ENCODE measurements at places on chromosomes 2 and 18.

DNA sequence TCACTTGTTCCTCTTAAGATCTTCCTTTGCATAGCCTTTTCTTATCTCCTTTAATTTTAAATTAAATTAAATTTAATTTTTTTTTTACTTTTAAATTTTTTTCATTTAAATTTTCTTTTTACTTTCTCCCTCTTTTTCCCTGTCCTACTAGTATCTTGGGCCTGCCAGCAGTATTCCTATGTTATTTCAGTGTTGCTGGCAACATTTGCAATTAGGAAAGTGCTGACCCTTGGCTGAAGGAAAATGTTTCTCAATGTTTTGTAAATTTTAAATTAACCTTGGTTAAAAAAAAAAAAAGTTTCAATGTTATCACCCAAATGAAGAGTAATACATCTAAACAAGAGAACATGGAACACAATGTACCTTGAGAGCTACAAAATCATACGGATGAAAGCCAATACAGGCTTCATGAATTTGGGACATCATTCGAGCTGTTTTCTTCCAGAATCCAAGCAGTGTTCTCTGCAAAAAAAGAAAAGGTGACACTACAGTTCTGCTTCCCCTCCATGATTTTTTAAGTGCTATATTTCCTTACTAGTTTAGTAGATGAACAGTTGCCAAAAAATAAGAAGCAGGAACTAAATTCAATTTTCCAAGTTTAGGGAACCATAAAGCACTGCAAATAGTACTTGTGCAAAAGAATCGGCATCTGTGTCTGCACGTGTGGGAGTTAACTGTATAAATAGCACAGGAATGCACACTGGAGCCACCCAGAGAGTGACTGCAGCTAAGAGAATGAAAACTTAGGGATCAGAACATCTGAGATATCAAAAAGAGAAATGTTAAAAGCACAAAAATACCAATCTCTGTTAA, 55.8 kb downstream of the ICA1L start:
- no peak for DNase-seq

DNA sequence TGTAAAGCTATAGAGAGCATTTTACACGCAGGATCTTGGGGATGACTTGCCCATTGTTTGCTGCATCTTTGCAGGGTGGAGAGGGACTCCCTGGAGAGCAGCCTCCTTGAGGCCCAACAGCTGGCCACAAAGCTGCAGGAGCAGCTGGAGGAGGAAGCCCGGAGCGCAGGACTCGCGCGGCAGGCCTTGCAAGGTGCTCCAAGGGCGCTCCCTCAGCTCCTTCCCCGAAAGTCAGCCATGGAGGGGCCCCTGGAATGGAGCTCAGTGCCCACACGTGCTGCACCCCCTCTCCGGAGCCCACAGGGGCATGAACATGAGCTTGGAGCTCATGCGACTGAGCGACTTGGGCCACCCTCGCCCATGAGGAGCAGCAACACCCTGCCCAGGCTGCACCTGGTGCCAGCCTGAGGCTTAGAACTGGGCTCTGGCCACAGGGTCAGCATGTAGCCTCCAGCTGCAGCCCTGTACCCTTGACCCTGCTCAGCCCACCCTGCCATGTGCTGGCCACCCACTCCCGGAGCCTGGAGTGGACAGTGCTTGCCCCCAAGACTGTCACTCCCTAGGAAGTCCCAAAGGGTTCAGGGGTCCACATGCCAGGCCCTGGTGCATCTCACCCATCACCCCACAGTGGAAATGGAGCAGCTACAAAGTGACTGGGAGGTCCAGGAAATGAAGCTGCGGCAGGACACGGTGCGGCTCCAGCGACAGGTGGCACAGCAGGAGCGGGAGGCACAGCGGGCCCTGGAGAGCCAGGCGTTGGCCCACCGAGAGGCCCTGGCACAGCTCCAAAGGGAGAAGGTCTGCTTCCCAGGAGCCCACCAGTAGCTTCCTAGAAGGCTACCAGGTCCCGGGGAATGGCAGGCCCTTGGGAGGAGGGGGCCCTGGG, 43.0 kb downstream of the CROCC2 start:
- no peak for DNase-seq

DNA sequence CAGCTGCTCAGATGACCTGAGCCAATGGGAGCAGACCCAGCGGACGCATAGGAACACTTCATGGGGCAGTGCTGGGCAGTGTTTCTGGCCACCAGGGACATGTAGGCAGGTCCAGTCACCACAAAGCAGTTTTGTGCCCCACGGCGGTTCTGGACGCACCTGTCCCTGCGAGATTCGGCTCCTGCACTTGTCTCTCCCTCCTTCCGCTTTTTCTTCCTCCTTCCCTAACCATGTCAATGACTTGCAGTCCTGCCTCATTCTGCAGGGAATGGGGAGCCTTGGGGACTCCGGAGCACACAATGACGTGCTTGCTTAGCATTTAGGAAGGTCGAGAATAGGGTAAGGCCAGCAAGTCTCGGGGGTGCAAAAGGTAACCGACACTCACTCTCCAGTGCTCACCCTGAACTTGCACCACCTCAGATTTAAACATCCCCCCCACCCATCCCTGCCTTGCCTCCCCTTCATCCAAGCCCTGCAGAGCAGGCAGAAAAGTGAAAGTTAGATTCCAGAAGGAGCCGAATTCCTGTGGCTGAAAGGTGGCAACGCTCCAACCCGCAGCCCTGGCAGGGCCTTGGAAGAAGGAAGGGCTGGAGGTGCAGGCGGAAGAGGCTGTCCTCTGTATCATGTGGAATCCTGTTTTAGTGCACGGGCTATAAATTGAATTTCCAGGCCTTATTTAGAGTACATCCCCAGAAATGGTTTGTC, 40.5 kb upstream of the ATG16L1 start:
- DNase-seq = no peak

DNA sequence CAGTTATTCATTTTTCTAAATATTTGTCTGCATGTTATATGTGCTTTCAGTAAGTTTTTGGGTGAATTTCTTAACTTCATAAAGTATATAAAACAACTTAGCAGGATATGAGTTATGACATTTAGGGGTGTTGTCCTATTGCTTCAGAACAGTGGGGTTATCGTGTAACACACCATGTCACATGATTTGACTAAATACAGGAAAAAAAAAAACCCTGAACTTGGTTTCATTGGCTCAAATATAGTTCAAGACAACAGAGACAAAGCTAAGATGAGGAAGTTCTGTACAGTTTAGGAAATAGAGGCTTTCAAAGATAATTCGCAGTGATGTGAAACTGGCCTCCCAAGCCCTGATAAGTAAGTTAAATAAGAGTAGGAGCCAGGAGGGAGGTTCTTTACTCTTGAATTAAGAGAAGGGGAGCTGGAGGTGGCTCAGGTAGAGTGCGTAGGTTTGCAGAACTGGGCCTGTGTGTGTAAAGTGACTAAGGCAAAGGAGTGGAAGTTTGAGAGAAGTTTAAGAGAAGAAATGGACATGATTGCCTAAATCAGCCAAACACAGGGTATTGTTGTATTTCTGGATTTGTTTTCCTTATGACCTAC, 53.9 kb downstream of the LIMS1 start:
- no peak for DNase-seq

- no peak for DNase-seq
Observed at GRCh38 chr2:121796239-121796638, 40.8 kb downstream of the TSN start.

GRCh38 chr2:30421604-30422443, 25.2 kb upstream of the LCLAT1 start:
- DNase-seq = no peak

GRCh38 chr2:181036445-181036844, 56.0 kb downstream of the UBE2E3 start:
- DNase-seq = no peak

DNA sequence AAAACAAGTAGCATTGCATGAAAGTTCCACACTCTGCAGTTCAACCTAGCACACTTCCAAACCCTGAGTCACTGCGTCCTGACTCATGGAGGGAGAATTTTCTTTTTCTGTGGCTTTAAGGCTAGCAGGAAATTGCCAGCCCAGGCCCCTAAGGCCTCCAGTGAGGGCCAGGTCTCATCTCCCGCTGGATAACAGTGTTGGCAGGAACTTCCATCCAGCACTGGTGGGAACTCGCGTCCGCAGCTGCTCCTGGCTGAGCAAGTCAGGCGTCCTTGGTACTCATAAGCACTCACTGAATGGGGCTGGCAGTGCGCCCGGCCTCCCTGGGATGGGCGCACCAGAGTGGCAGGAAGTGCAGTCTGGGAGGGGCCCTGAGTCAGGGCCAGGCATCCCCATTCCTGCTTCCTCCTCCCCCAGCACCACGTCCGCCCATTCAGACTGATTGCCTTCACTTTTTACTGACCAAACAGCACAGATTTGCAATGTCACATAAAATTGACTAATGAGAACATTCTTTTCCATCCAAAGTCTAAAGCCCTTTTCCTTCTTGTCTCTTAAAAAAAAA, 14.3 kb downstream of the MALL start:
- no peak for DNase-seq

GRCh38 chr2:30645081-30645744, 162.0 kb downstream of the CAPN13 start:
- DNase-seq = no peak

- no peak for DNase-seq
Observed at GRCh38 chr18:28581521-28582071, 404.7 kb upstream of the CDH2 start.

DNA sequence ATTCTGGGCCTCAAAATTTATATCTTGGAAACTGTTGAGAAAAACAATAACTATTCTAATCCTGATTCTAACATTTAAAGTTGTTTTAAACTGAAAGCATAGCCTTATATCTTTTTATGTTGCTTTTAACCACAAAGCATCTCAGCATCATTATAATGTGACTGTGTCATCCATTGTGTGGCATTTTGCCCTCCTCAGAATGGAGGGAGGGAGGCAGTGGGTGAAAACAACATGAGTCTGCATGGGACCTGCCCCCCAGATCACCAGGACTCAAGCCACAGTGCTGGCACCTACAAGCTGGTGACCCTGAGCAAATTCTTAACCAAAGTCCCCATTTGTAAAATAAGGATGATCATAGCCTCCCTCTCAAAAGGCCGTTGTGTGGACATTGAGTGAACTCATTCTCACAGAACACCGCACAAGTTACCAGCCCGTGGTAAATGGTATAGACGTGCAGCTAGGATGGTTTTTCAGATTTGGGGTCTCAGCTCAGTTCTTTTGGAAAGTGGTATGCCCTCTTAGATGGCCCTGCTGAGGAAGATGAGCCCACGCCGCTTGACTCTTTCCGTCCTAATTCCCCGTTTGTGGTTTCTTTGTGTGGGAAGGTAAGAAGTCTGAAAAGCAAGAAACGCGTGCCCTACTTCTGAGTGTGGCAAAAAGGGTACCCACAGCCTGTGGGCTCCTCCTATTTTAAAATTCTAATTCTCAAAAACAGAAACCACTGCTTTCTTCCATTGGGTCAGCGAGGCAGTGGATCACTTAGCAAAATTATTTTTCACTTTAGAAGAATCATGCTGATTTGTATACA, 305.0 kb upstream of the ID2 start:
- DNase-seq = peak; percentile 3

DNA sequence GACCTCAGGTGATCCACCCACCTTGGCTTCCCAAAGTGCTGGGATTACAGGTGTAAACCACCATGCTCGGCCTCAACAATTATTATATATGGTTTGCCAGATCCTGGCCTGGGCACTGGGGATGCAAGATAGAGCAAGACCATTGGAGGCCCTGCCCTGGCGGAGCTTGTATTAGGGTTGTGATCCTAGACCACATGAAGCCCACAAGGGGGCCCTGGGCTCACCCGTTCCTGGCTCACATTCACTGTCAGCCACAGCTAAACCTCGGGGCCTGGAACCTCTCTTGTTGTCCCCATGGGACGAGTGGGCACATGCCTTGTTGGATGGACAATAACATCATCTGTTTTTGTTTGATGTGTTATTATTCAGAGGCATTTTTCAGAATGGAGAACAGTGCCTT, 14.9 kb downstream of the HPCAL1 start:
- DNase-seq = no peak

DNA sequence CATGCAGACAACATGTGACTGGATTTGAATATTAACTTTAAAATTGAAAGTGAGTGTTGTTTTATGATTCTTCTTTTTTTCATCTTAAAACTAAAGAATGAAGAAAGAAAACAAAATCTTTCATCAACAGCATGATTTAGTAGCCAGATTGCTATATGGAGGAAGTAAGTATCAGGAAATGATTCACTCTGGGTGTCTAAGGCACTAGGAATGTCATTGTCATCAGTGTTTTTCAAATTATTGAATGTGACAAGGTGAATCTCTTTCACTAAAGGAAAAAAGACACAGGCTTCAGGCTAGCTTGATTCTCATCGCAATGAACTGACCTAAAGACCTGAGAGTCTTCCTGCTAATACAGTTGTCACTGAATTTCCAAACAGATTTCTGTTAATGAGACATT, 430.1 kb downstream of the FBXO15 start:
- DNase-seq = no peak

- DNase-seq = no peak
Observed at GRCh38 chr18:79928563-79928960, 22.9 kb downstream of the SLC66A2 start.

DNA sequence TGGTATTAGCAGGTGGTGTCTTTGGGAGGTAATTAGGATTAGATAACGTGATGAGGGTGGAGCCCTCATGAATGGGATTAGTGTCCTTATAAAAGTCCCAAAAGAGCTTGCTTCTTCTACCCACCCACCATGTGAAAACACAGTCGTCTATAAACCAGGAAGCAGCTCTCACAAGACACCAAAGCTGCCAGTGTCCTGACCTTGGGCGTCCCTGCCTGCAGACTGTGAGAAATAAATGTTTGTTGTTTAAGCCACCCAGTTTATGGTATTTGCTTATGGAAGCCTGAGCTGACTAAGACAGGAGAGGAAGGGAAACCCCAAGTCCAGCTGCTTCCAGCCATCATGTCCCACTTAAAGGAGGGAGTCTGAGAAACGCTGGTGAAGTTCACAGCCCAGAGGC, 13.6 kb downstream of the ADI1 start:
- no peak for DNase-seq

DNA sequence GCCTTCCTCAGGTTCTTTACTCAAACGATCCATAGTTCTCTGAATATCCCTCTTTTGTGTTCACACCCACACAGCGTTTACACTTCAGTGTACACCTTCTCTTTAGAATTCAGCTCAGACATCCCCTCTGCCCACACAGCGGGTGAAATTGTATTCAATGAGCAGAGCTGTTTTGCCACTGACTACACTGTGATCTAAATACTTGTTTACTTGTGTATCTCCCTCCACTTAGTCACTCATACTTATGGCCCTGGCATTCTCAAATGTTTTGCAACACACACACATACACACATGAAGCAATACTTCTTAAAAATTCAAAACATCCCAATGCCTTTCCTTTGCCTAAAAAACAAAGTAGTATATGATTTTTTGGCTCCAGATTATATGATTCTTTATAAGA, 297.1 kb downstream of the TMX3 start:
- DNase-seq = no peak

DNA sequence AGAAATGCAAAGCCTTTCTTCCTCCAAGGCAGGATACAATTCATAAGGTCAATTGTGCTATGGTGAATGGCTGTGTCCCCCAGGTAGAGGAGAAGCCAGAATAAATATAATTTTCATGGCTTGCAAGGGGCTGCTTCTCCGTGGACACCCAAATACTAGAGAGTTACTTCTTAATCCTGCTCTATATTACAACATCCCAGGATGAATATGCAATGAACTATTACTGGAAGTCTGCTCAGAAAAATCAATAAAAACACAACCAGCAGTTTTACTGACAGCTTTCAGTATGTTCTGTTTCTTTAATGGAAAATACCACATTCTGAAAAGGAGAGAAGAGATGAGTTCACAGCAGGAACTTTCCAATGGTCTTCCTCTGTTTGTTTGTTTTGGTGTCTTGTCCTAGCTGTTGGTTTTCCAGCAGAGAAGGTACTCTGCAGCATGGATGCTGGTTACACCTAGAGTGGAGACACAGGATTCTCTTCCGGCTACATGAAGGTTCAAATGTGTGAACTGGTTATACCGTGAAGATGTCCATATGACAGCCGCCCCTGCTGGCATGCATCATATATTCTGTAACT, 213.0 kb downstream of the PID1 start:
- DNase-seq = no peak

- no peak for DNase-seq
Observed at GRCh38 chr2:67323209-67323991, 73.7 kb upstream of the ETAA1 start.
